ENCODE measurements at places on chromosomes 2 and 18.

GRCh38 chr2:66813525-66813924, 378.6 kb downstream of the MEIS1 start:
- DNase-seq = no peak

GRCh38 chr18:58861861-58862301, 2.8 kb upstream of the ZNF532 start:
- DNase-seq = no peak

DNA sequence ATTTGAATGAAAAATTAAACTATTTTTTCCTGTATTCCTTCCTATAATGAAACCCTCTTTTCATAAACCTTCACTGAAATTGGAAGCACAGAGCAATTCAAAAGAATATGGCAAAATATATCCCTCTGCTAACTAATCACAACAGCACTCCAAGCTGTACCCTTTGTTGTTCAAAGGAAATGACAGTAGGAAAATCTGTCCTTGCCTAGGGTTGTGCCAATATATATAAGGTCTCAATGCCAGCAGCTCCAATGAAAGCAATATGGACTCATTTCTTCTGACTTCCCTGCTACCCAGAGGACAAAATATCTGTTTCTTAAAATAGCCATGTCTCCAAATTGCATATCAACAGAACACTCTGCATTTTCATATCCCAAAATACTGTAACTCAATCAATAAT, 373.9 kb upstream of the MC4R start:
- no peak for DNase-seq

- no peak for DNase-seq
Measured at GRCh38 chr2:66683599-66683998, 248.7 kb downstream of the MEIS1 start.

DNA sequence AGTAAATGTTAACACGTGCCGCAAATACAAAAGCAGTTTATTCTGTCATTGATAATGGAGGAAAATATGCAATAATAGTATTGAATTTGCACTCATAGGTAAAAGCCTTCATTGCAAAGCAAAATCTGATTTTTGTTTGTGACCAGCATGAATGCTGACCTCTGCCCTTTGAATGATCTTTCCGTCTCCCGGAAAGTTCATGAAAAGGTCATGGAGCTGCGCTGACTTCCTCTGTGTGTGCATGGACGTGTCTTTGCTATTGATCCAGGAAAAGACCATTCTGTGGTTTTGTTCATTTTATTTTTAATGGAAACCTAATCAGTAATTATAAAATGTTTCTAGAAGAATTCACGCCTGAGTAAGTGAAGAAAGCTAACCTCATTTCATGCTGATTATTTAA, 320.0 kb downstream of the MTX2 start:
- no peak for DNase-seq

GRCh38 chr18:46754188-46754587, 2.7 kb downstream of the ST8SIA5 start:
- no peak for DNase-seq

GRCh38 chr18:63905361-63905760, 2.4 kb upstream of the SERPINB10 start:
- no peak for DNase-seq

Data from amniotic stem cell (primary cell).